ENCODE measurements at places on chromosomes 13 and 19.

- no peak for DNase-seq
Measured at GRCh38 chr13:109412283-109412901, 374.0 kb downstream of the IRS2 start.

DNA sequence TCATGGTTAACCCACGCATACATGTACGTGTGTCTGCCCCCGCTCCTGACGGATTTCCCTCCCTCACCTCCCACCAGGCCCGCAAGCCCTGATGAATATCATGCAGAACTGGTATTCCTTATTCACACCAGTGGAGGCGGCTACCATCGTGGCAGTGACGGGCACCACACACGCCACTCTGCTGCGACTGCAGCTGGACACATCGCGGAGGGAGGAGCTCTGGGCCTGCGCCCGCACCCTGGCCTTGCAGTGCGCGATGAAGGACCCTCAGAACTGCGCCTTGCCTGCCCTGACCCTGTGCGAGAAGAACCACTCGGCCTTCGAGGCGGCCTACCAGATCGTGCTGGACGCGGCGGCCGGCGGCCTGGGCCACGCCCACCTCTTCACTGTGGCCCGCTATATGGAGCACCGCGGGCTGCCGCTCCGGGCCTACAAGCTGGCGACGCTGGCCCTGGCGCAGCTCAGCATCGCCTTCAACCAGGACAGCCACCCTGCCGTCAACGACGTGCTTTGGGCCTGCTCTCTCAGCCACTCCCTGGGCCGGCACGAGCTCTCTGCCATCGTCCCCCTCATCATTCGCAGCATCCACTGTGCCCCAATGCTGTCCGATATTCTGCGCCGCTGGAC lies 35.0 kb downstream of the ZSWIM4 start:
- DNase-seq: no peak

DNA sequence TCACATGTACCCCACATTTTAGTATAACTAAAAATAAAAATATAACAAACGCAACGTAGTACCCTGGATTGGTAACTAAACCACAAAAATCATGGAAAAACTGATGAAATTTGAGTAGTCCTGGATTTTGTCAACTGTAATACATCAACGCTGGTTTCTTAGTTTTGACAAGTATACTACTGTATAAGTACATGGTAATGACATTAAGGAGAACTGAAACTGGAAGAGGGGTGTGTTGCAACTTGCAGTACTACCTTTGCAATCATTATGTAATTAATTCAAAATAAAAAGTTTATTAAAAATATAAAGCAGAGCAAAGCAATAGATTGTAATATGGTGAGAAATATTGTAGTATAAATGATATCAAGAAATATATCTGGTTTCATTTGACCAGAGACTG lies 1158.0 kb upstream of the SPRY2 start:
- no peak for DNase-seq

- DNase-seq: no peak
Measured at GRCh38 chr19:2330255-2330631, 1.8 kb downstream of the SPPL2B start.

GRCh38 chr19:19659646-19660245 lies 3.7 kb downstream of the ATP13A1 start:
- no peak for DNase-seq

GRCh38 chr13:100714478-100714877 lies 39.9 kb upstream of the TMTC4 start:
- no peak for DNase-seq

GRCh38 chr19:1261798-1262622 lies 7.1 kb upstream of the CIRBP start:
- no peak for DNase-seq

GRCh38 chr13:83121896-83122295 lies 760.4 kb downstream of the SLITRK1 start:
- DNase-seq: no peak

- DNase-seq: no peak
Measured at GRCh38 chr13:29429286-29429900, 166.1 kb downstream of the SLC7A1 start.

DNA sequence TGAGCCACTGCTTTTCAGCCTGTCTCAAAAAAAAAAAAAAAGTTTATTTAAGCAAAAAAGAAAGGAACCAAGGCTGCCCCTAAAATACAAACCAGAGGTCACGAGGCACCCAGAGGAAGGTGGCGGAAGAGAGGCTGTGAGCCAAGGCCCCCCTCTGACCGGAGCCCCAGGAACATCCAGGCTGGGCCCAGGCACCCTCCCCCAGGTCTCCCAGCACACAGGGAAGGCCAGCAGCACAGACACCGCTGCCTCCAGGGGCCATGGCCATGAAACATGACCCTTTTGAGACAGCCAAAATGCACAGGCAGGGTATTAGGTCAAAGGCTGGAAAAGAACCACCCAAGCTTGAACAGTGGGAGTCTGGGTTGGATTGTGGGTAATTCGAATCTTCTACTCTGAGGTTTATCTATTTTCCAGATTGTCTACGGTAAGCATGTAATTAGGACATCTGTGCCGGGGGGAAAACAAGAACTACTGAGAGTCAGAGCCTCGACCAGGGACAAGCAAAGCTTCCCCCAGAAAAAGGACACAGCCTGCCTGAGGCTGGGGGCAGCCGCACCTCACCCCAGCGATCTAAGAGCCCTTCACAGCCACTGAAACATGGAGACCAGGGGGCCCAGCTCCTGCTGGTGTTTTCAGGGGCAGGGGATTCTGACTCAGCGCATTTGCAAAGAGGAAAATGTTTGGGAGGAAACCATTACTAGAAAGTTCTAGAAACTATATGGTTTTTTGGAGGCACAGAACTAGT lies 8.4 kb downstream of the PEX11G start:
- DNase-seq: no peak

DNA sequence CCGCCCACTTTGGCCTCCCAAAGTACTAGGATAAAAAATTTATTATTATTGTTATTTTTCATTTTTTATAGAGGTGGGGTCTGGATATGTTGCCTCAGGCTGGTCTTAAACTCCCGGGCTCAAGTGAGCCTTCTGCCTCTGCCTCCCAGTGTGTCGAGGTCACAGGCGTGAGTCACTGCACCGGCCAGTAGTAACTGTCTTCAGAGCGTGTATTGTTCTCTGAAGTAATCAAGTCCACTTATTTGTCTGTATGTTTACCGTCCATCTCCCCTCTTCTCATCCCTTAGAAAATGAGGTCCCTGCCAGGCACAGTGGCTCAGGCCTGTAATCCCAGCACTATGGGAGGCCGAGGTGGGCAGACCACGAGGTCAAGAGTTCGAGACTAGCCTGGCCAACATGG lies 18.2 kb upstream of the SULT2B1 start:
- DNase-seq: no peak

DNA sequence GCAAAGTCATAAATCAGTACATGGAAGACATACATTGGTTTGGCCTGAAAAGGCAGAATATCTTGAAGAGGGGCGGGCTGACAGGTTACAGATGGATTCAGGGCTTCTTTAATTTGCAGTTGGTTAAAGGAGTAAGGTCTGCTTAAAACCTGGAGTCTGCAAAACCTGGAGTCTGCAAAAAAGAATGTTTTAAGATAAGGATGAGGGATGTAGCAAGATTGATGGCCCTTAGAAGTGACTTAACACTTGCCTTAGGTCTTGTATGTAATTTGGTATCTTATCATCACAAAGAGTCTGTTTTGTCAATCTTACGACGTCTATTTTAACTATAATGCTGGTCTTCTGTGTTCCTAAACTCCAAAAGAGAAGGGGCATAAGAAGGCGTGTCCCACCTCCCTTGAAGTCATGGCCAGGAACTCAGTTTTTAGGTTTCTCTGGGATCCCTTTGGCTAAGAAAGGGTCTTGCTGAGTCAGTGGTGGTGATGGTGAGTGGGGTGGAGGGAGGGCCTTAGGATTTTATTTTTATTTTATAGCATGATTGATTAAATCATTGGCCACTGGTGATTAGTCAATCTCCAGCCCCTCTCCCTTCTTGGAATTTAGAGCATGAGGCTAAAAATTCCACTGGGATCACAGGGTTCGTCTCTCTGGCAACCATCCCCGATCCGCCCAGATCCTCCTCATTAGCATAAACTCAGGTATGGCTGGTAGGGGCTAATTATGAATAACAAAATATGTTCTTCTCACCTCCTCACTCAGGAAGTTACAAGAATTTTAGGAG lies 10.1 kb upstream of the HAS1 start:
- DNase-seq: no peak

- no peak for DNase-seq
Measured at GRCh38 chr19:30155381-30156200, 213.6 kb downstream of the URI1 start.

DNA sequence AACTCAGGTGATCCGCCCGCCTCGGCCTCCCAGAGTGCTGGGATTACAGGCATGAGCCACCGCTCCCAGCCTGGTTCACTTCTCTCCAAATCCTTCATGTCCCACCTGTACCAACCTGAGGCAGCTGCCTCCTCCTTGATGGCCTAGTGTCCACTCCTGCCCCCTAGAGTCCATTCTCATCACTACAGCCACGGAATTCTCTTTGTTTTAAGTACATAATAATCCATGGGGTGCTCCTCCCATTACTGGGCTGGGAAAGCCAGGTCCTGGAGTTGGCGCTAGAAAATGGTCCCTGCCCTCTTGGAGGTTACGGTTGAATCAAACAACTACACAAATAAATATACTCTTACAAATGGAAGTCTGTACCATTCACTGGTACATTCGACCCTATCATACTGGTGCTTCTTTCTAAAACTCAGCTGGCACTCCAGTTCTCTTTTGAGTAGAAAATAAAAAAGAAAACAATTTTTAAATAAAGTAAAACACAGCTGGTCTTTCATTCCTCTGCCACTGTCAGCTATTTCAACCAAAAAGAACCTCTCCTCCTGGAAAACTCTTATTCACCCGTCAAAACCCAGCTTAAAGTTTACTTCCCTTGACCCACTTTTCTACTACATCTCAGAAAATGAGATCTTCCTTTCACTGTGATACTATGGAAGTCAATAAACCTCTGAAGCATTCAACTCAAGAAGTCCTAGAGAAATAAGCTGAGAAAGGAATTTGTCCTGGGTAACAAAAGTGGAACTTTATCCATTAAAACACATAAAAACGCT lies 22.4 kb upstream of the ARHGEF18 start:
- no peak for DNase-seq

GRCh38 chr13:42337808-42338600 lies 66.1 kb downstream of the AKAP11 start:
- no peak for DNase-seq

- DNase-seq: no peak
Measured at GRCh38 chr13:105345730-105346129, 1189.7 kb downstream of the EFNB2 start.

- no peak for DNase-seq
Measured at GRCh38 chr13:31431722-31432137, 232.0 kb downstream of the B3GLCT start.

- no peak for DNase-seq
Measured at GRCh38 chr13:93603043-93603442, 376.4 kb downstream of the GPC6 start.

DNA sequence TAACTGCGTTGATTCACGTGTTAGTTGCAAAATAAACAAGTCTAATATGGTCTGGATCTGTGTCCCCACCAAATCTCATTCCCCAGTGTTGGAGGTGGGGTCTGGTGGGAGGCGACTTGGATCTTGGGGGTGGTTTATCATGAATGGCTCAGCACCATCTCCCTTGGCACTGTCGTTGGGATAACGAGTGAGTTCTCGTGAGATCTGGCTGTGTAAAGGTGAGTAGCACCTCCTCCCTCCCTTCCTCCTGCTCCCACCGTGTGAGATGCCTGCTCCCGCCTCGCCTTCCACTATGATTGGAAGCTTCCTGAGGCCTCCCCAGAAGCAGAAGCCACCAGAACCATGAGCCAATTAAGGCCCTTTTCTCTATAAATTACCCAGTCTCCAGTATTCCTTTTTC lies 4.8 kb downstream of the PEAK3 start:
- no peak for DNase-seq

All from osteocyte (in vitro differentiated cells).